Gastroesophageal sphincter (tissue), 4 donors: ENCODE measurements at places on chromosomes 1 and 21.

DNA sequence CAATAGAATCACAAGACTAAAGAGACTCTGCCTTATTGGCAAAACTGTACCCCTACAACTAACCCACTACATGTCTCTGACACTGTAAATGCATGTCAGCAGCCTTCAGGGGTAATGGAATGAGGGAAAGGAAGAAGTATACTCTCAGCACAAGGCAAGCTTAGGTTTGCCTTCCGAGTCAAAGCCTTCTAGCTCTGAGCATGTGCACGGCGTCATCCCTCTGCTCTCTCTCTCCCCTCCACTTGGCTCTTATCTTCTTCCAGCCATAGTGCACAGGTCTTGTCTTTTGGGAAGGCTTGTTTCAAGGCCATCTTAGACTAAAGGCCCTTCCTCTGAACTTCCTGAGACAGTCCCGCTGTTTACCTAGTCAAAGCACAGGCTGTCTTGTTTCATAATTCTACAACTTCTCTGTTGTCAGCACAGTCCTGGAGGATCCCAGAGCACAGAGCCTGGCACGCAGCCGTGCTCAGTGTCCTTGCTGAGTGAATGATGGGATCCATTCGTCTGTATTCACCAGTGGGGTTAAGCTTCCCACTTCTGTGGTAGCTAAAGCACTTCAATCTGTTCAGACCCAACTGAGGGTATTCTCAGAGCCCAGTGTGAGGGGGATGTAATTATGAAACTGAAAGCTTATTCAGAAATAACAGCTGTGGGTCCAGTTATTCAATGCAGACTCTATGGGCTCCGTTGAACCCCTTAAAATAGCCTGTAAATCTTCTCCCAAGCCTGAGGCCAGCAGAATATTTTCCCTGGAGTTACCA is 166.5 kb upstream of the PLD5 start:
- no peak for ATAC-seq

DNA sequence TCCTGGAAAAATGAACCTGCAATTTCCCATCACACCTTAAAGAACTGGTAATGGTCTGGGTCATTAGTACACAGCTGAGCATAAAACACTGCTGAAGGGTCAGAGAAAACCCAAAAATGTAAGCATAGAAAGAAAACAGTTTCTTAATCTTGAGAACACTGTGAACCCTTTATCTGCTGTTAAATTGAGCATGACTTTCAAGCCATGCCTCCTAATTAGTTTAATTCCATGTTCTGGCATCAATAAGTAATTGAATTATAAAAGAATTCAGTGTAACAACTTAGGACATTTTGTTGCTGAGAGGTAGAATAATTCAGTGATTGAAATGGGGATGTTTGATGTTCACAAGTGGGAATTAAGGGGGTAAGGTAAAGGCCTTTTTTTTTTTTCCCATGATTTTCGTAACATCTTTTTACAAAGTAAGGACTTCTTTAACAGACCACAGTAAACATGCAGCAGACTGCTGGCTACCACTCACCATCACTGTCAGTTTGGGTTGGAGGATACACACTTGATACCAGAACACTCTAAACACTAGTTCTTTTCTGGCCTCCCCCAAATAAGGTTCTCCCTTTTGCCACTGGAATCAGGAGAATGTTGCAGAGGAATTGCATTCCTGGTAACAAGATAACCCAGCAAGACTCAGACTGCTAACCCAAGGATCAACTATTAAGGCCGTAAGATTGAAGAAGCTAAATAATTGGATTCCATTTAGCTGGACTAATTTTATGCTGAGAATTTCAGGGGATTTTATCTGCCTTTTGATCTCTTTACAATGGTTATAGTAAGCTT is 3.0 kb downstream of the RWDD3 start:
- ATAC-seq, result no peak

DNA sequence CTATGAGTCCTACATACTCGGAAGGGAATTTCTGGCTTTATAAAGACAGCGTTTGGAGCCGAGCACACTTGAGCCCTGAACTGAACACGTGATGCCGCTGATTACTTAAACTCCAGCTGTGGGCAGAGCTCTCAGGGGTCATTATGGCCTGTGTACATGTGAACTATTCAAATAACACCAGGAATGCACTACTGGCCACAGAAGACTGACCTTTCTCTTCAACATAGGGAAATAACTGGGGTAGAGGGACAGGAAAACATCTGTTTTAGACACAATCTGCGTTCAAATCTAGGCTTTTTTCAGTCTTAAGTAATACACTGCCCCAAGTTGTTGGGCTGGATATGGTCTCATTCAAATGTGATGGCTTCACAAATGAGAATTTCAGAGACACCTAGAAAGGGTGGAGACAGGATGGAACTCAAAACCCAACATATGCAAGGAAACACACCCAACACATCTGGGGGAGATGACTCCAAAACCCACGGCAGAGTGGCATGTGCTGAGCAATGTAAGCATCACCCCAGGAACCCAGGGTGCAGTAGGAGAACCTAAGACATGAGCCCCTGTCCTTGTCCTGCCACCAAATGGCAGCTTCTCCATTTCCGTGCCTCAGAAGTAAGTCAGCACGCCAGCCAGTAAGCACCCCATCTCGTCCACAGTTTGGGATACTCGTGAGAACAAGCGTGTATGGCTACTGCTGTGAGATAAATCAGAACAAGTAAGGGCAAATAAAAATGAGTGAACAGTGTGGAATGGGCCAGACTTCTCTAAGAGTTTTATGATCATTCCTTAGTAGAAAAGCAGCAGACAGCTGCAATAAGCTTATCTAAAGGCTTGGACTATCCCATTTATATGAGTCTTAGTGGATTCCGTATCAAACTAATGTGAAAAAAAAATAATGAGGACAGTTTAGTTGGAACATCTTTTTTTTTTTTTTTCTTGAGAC is 24.9 kb downstream of the NID1 start:
- ATAC-seq, result peak; percentile 74

- ATAC-seq, result no peak
Observed at GRCh38 chr1:201326710-201327109, 43.4 kb downstream of the PKP1 start.

DNA sequence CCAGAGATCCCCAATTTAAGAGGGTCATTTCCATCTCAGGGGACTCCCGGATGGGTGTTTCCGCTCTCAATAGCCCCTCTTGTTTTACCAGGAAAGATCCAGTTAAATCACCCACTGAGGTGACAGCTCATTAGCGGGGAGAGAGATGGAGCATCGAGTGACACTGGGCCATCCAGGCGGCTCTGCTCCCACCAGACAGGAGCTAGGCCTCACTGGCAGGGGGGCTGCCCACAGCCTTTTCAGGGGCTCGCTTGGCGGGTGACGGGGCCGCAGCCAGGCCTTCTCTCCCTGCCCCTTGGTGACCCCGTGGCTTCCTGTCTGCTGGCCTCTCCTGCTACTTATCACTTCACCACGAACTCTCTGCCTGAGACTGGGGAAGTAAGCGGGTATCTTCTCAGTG is 26.7 kb upstream of the SPSB1 start:
- no peak for ATAC-seq

- ATAC-seq, result no peak
Observed at GRCh38 chr1:23564529-23565122, 5.3 kb upstream of the ID3 start.

GRCh38 chr1:206556750-206557635 is 49.7 kb downstream of the RASSF5 start:
- ATAC-seq, result peak; percentile 83

- ATAC-seq, result no peak
Observed at GRCh38 chr1:51989582-51990477, 670 bp downstream of the RAB3B start.

- no peak for ATAC-seq
Observed at GRCh38 chr1:118871582-118872171, 116.5 kb downstream of the TBX15 start.

GRCh38 chr1:247528812-247529474 is 7.3 kb downstream of the OR2C3 start:
- no peak for ATAC-seq

DNA sequence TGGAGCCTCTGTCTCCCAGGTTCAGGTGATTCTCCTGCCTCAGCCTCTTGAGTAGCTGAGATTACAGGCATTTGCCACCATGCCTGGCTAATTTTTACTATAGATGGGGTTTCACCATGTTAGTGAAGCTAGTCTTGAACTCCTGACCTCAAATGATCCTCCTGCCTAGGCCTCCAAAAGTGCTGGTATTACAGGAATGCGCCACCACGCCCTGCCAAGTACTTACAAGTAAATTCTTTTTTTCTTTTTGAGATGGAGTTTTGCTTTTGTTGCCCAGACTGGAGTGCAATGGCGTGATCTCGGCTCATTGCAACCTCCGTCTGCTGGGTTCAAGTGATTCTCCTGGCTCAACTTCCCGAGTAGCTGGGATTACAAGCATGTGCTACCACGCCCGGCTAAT is 42.5 kb downstream of the RPRD2 start:
- ATAC-seq, result no peak

GRCh38 chr1:1157914-1158710 is 15.6 kb upstream of the TTLL10 start:
- ATAC-seq, result peak; percentile 54

DNA sequence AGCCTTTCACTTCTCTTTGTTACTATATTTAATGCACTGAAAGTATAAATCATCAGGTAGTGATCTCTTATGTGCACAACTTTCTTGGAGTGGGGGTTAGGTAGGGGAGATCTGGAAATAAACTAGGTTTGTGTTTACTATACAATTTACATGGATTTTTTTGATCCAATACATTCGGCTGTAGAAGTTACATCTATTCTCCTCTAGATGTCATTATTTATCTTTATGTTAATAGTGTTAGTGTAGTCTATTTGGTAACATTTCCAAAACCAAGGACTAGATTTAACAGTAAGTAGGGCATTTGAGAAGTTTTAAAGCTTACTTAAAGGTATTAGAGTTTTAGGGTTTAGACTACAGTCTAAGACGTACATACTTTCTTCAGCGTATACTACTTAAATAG is 5.4 kb downstream of the VPS45 start:
- ATAC-seq, result peak; percentile 41

GRCh38 chr1:182996816-182997215 is 26.4 kb upstream of the LAMC1 start:
- no peak for ATAC-seq

- ATAC-seq, result no peak
Observed at GRCh38 chr1:244674446-244674845, 21.5 kb downstream of the DESI2 start.

DNA sequence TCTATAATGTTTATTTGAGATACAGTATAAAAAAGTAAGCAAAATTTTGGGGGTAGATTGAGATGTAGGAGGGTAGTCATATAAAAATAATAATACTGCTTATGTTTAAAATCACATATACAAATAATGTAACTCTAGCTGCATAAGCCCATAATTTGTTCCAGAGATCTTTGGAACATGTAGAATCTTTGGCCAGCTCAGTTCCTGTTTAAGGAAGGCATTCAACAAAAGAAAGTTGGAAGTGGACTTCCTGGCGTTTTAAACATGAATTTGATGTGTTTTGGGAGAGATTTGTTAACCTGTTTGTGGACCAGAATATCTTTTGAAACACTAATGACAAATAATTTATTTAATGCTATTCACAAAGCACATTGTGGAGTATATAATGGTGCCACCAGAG is 27.7 kb downstream of the GIPC2 start:
- ATAC-seq, result no peak

DNA sequence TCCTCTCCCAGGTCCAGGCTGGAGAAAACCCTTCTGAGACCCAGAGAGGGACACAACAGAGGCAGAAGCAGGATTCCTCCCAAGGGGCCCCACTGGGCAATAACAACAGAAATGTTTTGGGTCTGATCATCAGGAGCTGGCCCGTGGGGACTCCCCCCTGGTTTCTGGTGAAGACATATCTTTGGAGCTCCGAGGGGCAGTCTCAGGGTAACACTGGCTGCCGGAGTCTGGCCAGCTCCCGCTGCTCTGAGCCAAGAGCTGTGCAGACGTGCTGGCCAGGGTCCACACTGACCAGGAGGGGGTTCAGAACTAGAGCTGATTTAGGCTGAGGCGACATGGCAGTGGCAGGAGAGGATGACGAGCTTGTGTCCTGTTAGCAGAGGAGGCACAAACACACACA is 13.1 kb downstream of the ECE1 start:
- ATAC-seq, result no peak

GRCh38 chr1:161838362-161838761 is 72.2 kb downstream of the ATF6 start:
- ATAC-seq, result peak; percentile 53

GRCh38 chr1:184017306-184017705 is 20.2 kb downstream of the COLGALT2 start:
- ATAC-seq, result no peak

GRCh38 chr1:167484726-167485502 is 33.4 kb downstream of the CD247 start:
- ATAC-seq, result no peak

DNA sequence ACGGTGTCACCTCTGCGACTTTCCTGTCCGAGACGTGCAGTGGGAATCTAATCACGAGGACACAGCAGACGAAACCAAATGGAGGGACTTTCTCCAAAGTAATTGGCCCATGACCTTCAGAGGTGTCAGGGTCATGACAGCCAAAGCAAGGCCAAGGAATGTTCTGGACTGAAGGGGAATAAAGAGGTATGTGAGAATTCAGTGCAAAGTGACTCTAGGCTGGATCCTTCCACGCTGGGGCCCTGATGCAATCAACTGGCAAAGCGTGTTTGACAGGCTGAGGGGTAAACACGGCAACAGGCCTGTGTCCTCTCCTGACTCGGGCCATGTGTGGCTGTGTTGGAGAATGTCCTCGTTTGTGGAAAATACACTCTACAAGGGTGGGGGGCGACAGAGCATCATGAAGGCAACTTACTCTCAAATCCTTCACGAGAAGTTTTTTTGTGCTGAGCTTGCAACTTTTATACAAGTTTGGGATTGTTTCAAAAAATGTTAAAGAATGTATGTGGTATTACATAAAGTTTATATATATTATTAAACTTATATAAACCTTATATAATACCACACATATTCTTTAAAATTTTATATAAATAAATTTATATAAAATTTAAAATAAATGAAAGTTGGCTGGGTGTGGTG is 1.7 kb downstream of the CFAP74 start:
- no peak for ATAC-seq

DNA sequence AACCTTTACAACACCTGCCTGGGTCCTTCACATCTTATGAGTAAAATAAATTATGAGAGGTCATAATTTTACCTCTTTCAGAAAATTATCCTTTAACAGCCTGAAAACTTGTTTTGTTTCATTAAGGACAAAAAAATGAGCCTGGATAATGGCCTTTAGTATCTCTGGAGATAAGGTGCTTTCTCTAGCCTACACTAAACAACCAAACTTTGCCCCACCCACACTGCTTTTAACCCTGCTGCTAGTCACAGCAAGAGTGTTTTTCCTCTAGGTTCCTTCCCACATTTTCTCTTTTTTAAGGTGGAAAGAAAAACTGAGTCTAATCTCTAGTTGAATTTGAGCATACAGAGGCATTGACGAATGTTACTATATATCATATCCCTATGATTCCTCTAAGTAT is 101.7 kb upstream of the KRTAP19-8 start:
- ATAC-seq, result no peak

- no peak for ATAC-seq
Observed at GRCh38 chr1:212106286-212106792, 70.8 kb downstream of the DTL start.

DNA sequence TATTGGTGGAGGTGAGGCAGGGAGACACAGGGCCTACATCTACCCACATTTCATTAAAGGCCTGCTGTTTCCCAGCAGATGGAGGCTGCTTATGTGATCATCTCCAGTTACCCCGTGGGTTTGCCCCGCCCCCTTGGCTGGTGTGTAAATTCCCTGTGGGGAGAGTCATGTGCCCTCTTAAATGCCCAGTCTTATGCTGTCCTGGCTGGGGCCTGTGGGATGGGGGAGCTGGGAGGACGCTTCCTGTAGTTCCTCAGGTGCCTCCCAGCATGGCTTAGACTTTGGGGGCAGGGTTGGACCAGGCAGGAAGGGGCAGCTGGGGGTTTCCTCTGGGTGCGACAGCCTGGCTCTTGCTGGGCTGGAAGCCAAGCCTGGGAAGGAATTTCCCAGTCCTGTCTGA is 15.5 kb upstream of the CITED4 start:
- peak; percentile 74 for ATAC-seq
